ENCODE measurements at places on chromosomes 3 and 15. TPM values are rescaled to one million over a fixed set of nuclear protein-coding genes. Genes with fewer than 3 reads are reported as not detected.

DNA sequence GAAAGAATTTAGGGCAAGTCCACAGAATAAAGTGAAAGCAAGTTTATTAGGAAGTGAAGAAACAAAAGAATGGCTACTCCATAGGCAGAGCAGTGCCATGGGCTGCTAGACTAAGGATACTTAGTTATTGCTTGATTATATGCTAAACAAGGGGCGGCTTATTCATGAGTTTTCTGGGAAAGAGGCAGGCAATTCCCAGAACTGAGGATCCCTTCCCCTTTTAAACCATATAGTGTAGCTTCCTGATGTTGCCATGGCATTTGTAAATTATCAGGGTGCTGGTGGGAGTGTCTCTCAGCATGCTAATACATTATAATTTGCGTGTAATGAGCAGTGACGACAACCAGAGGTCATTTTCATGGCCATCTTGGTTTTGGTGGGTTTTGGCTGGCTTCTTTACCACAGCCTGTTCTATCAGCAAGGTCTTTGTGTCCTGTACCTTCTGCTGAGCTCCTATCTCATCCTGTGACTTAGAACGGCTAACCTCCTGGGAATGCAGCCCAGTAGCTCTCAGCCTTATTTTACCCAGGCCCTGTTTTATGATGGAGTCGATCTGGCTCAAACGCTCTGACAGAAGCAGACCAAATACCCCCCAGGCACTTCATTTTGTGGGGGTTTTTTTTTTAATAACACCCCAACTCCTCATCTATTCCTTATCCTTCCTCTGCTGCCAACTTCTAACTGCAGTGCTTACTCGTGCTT is 103.0 kb upstream of the RARB start:
- no peak for DNase-seq

DNA sequence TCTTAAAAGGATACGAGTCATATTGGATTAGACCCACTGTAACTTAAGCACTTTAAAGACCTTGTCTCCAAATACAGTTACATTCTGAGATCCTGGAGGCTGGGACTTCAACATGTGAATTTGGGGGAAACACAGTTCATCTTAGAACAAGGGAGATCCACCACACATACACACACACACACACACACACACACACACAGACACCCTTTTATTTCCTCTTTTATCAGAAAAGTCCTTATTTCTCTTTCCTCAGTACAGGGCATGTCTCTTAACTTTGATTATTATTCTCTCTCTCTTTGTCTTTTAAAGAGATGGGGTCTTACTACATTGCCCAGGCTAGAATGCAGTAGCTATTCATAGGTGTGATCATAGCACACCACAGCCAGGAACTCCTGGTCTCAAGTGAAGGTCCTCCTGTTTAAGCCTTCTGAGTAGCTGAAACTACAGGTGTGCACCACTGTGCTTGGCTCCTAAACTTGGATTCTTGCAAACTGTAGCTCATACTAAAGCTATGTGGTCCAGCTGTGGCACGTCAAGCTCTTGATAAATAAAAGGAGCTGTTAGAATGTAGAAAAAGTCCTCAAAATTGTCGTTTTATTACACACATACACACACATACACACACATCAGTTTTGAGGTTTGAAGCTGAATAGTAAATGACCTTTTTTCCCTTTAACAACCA is 7.4 kb downstream of the GOLM2 start:
- DNase-seq: no peak

DNA sequence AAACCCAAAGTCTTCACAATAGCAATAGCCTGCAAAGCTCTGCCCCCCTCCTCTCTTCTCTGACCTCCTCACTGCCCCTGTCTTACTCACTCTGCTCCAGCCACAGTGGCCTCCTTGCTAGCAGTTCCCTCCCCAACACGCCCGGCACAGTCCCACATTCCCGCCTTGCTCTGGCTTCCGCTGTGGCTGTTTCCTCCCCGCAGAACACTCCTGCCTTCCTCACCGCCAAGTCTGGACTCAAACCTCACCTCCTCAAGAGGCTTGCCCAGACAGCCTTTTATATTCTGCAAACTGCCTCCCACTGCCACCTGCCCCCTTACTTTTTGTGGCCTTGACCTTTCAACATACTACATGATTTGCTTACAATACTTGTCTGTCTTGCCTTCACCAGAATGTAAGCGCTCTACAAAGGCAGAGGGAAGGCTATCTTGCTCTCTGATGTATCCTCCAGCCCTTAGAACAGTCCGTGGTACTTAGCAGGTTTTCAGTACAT is 406 bp upstream of the MPI start:
- peak; percentile 77 for DNase-seq

POLR2H gene
- 27.1 TPM for total RNA-seq

Data from Right ventricle myocardium inferior (tissue), 1 donor.